ENCODE measurements at places on chromosomes 7 and 10.

- no peak for DNase-seq
Observed at GRCh38 chr10:121080281-121080891, 229.2 kb downstream of the WDR11 start.

DNA sequence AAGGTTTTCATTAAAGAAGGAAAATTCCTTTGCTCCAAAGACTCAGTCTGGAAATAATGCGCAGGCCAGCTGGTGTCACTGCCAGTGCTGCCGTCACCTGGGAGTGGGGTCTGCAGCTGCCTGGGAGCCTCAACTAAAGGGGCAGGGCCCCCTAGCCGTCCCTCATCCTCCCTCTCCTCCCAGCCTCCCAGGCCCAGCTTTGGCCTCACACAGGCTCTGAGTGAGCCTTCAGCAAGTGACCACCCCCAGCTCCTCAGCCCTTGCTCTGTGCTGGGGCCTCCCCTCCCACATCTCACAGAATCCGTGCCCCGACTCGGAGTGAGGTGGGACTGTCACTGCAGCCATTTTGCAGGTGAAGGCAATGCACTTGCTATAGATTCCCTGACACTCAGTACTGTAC lies 11.1 kb upstream of the RET start:
- DNase-seq = no peak

DNA sequence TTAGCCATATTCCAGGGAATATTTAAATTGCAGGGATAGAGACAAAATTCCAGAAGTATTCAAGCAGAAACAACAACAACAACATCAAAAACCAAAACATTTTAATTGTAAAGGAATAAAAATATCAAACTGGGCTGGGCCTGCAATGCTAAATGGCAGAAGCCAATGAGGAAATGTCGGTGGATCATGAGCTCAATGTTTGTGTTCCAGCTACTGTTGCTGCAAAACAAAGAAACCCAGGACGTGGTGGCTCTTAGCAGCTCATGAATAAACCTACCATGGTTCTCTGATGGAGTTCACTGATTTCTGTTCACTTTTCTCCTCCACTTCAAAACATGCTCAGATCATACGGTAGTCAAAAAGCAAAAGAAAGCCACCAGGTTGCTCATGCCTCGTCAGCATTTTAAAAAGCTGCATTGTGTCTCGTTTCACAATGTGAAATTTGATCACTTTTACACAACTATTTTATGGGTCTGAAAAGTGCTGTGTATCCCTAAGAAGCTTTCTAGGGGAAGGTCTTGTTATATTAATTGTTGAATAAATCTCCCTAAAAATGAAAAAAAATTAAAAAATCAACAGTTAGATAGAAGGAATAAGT lies 54.0 kb downstream of the ASNS start:
- DNase-seq = no peak

DNA sequence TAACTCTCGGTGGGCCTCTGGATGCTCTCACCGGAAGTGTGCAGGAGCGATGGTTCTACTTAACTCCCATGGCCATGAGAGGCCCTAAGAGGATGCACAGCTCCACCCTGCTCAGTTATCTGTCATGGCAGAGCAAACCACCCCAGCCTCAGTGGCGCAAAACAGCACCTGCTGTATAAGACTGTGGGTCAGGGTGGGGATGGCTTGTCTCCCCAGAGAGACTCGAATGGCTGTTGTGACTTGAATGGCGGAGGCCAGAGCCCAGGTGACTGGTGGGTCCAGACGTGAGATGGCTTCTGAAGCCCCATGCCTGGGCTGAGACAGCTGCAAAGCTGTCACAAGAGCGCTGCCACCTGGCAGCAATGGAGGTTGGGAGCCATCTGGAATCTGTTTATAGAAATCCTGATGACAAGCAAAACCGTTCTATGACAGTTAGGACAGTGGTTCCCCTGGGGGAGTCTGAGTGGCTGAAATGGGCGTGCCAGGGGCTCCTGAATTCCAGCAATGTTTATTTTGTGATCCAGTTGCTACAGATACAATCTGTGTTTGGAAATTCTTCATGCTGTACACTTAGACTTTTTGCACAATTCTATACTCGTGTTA lies 490.5 kb downstream of the TCERG1L start:
- DNase-seq = no peak

DNA sequence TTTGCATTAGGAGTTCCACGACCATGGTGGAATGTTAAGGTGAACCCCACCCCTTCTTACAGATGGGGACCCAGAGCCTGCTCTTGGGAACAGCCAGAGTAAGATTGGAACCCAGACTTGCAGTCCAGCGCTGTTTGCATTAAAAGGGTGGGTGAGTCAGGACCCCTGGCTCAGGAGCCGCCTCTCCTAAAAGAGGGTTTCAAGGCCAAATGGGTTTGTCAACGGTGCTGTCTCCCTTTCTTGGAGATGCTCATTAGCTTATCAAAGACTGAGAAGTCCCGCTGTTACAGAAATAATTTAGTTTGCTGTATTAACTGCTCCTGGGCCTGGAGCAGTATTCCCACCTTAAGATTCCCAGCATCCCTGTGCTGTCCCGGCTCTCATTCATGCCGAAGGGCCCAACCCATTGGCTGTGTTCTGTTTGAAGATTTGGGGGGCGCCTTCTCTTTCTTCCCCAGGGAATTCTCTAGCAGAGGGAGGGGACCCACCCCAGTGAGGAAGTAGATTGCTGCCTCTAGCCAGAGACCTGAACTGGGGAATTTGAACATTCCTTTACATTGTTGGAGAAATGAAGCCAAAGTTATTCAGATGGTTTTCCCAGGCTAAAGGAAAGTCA lies 1.8 kb downstream of the MARVELD1 start:
- DNase-seq = no peak

DNA sequence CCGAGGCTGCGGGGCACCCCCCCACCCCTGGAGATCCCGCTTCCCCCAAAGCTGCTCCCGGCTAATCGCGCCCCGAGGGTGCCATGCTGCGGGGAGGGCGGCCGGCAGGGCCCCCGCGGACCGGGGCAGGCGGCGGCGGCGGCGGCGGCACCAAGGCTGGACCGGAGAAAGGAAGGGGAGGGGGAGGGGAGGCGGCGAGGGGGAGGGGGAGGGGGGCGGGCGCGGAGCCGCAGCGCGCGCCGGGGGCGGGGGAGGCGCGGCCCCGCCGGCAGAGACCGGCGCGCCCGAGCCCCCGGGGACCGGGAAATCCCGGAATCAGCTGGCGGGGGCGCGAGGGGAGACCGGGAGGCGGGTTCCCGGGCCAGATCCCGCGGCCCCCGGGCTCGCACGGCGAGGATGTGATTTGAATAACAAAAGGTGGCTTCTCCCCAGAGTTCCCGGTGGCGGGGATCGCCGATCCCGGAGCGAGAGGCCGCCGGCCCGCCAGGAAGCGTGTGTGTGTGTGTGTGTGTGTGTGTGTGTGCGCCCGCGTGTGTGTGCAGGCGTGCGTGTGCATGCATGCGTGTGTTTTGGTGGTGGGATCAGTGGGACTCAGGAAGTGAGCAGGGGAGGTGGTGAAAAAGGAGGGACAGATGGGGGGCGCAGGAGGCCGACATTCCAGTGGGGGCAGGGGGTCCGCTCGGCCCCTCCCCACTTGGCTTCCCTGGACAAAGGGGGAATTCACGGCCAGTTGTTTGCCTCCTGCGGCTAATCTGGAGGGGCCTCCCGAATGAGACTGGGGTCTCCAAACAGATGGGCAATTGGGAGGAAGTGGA lies 99.5 kb downstream of the HIP1 start:
- peak; percentile 57 for DNase-seq

DNA sequence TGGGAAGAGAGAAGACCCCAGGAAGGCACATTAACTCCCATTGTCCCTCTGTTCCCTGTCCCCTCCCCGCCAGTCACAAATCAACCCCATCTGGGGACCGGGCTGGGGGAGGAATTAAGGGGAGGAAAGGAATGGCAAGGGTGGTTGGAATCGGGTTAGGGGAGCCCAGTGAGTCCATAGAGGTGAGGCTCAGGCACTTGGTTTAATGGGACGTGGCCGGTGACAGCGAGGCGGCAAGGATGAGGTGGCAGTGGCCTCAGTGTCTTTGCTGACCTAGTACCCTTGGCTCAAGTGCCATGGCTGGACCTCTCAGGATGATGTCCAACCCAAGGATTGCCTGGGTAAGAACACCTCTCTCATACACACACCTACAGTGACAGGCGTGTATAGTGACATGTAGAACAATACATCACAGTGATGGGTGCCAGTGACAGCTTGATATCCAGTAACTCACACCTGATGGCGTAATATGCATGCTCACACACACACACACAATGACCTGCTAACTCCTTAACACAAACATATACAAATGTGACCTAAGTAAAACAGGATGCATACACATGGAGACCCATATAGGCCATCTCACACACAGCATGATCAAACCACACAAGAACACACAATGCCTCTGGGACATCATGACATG lies 12.3 kb downstream of the KCNIP2 start:
- DNase-seq = no peak

DNA sequence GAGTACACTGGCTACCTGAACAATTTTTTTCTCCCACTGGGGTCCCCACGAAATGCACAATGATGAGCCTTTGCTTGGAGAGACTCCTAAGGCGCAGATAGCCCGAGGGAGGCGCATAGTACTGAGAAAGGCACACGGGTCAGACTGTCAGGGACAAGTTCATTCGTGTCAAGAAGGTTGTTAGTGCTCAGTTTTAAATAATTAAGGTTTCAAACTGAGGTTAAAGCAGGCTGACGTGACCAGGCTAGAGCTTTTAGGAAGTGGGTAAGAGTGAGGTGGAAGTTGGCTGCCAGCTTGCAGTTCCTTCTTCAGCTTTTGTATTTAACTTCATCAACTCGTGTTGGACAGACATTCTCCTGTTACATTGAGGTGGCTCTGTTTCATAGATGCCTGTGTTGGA lies 31.6 kb downstream of the RBM33 start:
- DNase-seq = no peak

- DNase-seq = peak; percentile 98
Observed at GRCh38 chr10:75111365-75111906, at the start of gene SAMD8. SAMD8 (plus strand) TSS chr10:75111656; CDS start chr10:75150529, 38,873 bp downstream.

GRCh38 chr10:111347386-111348013 lies 270.7 kb downstream of the ADRA2A start:
- no peak for DNase-seq

Data from stimulated activated CD8-positive, alpha-beta memory T cell treated with anti-CD3 and anti-CD28 coated beads, Interleukin-4, amount 100 ng/mL, for 48 hours (primary cell).